ENCODE measurements at places on chromosomes 7 and 10.

GRCh38 chr10:101941871-101942270 lies 98.3 kb upstream of the KCNIP2 start:
- DNase-seq: no peak

GRCh38 chr7:70608229-70608628 lies 523.7 kb upstream of the GALNT17 start:
- DNase-seq: no peak

DNA sequence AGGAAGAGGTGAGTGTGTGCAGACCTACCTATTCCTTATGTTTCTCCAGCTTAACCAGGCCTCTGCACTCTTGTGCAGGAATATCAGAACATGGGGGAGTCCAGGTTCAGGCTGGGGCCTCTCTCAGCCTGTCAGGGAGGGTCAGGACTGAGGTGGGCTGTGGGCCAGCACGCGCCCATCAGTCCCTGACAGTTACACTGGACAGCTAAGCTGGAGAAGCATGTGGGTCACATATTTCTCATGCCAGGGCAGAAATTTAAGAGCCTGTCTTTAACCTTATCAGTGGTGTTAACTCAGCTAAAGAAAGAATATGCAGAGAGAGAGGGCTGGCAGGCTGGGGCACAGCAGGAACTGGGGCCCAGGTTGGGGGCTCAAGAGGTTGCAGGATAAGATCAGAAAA lies 8.7 kb upstream of the POLD2 start:
- no peak for DNase-seq

DNA sequence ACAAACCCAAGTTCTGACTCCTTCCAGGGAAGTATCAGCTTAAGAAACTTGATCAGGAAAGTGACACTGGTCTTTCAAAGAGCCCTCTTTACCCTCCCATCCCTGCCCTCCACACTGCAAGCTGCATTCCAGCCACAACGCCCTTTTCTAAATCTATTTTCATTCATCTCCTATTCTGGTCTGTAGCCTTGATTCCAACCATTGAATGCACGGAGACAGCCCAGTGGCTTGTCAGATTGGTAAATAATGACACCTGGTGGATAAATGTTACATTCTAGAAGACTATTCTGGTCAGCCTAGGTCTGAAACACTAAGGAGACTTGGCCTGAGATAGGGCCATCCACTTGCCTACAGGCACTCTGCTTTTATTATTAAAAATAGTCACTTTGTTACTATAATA lies 20.9 kb downstream of the MORN4 start:
- DNase-seq: peak; percentile 32

DNA sequence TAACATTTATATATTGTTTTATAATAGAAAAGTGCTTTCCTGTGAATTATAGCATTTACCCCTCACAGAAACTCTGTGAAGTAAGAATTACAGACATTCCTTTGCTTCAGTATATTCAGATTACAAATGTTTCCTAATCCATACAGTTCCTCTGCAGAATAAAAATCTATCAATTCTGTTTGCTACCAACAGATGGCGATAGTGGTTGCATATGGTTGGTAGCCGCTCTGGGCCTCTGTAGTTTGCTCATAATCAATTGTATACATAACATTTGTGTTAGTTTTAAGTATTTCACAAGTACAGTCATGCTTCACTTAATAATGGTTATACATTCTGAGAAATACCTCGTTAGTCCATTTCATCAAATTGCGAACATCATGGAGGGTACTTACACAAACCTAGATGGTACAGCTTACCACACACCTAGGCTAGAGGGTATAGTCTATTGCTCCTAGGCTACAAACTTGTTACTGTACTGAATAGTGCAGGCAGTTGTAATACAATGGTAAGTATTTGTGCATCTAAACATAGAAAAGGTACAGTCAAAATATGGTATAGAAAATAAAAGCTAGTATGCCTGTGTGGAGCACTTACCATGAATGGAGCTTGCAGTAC lies 94.4 kb upstream of the STEAP4 start:
- peak; percentile 0 for DNase-seq
